Inflammatory macrophage treated with lipopolysaccharide for 1 hour (primary cell): ENCODE measurements at places on chromosomes 6 and 20.

DNA sequence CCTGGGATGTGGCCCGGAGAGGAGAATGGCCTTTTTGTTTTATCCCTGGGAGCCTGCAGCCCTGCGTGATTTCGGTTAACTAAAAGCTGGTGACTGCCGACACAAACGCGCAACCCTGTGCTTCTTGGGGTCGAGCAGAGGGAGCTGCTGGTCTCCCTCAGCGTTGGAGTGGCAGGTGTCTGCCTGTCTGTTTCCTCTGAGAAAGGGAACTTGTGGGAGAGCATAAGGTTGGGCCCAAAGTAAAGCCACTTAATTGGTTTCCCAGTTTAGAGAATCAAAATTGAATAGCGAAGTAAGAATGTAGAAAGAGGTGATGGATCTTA lies 500 bp downstream of the LTV1 start:
- no peak for DNase-seq

DNA sequence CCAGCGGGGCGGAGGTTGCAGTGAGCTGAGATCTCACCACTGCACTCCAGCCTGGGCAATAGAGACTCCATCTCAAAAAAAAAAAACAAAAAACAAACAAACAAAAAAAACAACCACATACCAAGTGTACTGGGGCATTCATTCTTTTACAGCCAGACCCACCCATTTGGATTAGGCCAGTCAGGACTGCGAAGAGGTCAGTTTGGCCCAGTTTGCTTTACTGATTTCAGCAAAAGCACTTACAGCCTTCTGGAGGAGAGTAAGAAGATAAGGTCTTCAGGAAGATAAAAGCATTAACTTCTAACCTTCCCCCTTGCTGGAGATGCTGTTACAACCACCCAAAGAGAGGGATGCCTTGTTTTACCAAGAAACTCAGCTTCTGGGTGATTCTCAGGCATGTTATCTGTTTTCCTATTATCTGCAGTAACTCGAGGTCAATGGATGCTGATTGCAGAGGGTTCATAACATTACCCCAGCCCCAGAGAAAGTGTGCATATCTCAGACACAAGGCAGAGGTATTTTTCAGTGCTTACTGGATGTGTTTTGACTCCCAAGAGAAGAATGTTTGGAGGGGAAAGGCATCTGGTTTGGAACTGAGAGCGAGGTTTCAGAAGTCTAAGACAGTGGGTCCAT lies 118.9 kb downstream of the RIN2 start:
- no peak for DNase-seq

- DNase-seq, result no peak
These were observed 29.1 kb upstream of the ECI2 start for GRCh38 chr6:4164456-4164855.

- no peak for DNase-seq
These were observed 722.1 kb downstream of the EYS start for GRCh38 chr6:64984948-64985347.

- DNase-seq, result no peak
These were observed 153.6 kb downstream of the GMPR start for GRCh38 chr6:16392010-16392409.

GRCh38 chr6:41379306-41379705 lies 43.9 kb downstream of the NCR2 start:
- DNase-seq, result peak; percentile 87

DNA sequence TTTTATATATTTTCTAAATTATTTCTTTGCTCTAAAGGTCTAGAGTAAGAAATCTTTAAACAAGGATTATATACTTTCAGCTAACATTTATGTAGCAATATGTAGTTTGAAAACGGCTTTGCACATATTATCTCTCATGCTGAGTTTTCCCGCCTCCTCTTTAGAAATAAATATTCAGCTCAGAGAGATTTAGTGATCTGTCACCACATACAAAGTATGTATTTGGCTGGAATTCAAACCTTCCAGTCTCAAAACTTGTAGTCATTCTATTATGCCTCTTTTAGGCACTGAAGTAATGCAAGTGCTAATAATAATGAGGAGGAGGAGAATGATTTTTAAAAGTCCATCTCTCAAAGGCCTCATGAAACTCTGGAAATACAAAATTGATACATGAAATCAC lies 525.0 kb downstream of the GRIK2 start:
- no peak for DNase-seq

DNA sequence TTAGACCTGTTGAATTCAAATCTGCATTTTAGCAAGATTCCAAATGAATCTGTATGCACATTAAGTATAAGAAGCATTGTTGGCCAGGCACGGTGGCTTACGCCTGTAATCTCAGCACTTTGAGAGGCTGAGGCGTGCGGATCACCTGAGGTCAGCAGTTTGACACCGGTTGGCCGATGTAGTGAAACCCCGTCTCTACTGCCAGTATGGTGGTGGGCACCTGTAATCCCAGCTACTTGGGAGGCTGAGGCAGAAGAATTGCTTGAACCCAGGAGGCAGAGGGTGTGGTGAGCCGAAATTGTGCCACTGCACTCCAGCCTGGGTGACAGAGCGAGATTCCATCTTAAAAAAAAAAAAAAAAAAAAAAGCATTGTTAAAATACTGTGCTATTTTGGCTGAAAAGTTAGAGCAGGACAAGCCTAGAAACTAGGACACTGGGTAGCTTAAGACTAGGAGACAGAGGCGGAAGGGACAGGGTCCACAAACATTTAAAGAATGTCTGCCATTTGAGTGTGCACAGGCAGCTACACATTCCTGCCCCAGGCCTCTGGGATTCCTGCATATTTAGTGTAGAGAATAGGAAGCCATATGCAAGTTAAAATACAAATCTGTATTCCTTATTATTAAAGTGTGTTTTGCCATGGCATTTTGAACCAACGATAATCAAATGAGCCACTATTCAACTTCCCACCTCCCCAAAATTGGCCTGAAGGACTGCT lies 45.1 kb upstream of the EEF1A1 start:
- DNase-seq, result no peak

GRCh38 chr20:44314870-44315269 lies 3.9 kb upstream of the FITM2 start:
- DNase-seq, result no peak

- peak; percentile 49 for DNase-seq
These were observed 245.9 kb downstream of the ERMARD start for GRCh38 chr6:169997187-169997929.

- DNase-seq, result peak; percentile 9
These were observed 132.8 kb upstream of the AGPAT4 start for GRCh38 chr6:161406646-161407045.

DNA sequence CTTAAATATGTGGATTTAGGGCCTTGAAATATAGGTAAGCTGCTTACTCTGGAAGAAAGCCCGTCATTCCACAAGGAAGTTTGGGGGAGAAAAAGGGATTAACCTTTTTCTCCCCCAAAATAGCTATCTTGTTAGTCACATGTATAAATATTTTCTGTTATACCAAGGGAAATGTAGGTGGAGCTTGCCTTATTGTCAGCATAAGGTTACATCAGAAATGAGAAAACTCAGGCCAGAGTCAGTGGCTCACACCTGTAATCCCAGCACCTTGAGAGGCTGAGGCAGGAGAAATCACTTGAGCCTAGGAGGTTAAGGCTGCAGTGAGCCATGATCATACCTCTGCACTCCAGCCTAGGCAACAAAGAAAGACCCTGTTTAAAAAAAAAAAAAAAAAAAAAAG lies 129.9 kb downstream of the LRFN2 start:
- DNase-seq, result no peak
